ENCODE measurements at places on chromosomes 5 and 9.

DNA sequence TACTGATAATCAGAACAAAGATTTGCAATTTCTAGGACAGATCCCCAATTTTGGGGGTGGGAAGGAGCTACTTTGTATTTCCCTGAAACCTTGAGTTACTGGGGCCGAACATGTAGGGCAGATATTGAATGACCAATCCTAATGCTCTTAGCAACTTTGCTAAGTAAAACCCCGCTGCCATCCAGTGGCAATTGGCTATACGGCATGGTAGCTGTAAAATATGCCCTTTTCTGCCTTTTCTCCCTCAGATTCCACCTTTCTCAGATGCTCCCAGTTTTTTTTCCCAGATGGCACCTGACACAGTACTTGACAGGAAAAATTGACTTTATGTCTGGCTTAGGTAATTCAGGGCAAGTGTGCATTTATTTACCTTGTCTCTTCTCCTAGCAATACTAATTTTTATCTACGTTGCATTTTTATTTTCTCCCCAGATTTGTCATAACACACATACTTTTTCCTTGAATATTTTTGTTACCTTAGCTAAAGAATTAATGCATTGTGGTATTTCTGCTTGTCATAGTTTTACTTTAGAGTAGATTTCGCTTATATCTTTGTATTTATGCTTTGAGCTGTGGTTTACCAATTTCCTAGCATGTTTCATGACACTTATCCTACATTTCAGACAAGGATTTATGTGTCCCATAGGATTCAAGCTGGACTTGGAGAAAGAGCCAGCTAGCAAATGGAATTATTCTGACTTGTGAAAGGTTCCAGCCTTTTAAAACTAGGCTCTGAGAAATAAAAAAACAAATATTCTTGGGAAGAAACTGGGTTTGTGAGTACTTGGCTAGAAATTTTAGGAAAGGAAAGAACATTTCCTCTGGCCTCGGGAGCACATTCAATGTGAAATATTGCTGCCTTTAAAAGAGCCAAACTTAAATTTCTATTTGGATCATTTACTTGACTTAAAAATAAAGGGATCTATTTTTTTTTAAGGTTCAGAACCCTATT lies 37.4 kb downstream of the PIK3R1 start:
- peak; percentile 85 for DNase-seq

DNA sequence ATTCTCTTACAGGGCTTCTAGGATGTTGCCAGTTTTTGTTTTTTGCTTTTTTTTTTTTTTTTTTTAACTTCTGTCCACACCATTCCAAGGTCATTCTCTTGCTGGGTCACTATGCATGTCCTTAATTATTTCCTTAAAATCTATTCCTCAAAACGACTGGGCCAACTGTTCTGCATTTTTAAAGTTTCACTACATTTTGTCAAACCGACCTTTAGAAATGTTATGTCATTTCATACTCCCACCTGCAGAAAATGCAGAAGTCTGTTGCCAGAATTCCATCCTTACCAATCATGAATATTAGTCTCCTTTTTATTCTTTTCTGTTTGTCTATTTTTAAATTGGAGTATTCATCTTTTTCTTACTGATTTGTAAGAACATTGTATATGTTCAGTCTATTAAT lies 295.5 kb downstream of the ZSWIM6 start:
- no peak for DNase-seq

GRCh38 chr5:67921004-67921601 lies 294.5 kb upstream of the PIK3R1 start:
- peak; percentile 14 for DNase-seq

- DNase-seq = no peak
Measured at GRCh38 chr5:15601274-15601673, 101.3 kb downstream of the FBXL7 start.

DNA sequence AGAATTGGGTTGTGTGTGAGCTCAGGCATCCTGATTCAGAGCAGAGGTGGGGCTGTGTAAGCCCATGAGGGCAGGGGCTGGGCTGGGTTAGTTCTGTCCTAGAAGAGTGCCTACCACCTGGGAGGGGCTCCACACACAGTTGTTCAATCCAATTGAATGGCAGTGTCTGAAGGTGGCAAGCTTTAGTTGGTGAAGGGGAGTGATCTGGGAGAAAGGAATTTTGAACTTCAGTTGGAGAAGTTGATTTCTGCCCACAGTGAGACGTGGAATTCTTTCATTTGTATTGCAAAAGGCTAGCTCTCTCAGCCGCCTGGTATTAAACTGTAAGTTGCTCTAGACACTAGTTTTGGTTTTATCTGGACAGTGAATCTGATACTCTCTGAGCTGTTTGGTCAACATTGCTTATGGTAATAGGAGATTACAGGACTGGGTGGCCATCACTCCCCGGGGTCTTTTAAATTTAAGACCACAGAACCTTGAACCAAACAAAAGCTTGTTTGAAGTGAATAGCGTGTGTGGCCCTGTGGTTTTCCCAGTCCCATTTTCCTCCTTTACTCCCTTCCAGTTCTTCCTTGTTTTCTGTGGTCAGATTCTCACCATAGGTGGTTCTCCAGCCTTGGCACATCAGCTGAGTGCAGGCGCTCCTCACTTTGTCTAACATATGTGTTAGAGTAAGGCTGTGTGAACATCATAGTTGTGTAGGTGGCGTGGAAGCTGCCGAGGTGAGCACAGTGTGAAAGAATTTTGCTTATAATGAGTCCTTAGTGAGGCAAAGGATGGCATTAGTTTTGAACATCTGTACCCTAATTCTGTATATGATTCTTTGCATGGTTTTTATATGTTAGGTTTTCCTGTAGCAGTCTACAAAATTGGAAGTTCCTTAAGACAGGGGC lies 78.0 kb downstream of the ARHGAP26 start:
- no peak for DNase-seq

GRCh38 chr5:124056991-124057723 lies 545.2 kb downstream of the CSNK1G3 start:
- DNase-seq = no peak

DNA sequence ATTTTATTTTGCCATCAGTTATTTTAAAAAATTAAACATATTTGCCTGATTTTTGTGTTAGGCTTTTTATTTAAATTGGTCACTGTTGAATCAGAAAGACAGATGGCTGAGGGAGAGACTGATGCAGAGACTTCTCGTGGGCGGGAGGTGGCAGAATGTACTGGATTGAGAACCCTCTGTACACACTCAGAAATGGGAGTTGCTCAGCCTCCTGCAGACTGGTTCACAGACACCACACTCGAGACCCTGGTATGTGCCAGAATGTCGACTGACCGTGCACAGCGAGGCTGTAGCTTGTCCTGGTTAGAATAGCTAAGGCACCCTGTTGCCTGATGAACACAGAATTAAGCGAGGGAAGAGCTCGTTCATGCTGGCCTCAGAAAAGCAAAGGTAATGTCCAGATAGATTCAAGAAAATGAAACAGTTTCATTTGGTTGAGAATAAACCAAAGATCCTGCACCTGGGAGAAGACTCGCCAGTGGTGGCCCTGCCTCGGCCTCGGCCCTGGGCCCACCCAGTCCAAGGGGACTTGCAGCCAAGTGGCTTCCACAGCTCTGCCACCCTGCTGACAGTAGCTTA lies 71.3 kb upstream of the OTULINL start:
- no peak for DNase-seq

DNA sequence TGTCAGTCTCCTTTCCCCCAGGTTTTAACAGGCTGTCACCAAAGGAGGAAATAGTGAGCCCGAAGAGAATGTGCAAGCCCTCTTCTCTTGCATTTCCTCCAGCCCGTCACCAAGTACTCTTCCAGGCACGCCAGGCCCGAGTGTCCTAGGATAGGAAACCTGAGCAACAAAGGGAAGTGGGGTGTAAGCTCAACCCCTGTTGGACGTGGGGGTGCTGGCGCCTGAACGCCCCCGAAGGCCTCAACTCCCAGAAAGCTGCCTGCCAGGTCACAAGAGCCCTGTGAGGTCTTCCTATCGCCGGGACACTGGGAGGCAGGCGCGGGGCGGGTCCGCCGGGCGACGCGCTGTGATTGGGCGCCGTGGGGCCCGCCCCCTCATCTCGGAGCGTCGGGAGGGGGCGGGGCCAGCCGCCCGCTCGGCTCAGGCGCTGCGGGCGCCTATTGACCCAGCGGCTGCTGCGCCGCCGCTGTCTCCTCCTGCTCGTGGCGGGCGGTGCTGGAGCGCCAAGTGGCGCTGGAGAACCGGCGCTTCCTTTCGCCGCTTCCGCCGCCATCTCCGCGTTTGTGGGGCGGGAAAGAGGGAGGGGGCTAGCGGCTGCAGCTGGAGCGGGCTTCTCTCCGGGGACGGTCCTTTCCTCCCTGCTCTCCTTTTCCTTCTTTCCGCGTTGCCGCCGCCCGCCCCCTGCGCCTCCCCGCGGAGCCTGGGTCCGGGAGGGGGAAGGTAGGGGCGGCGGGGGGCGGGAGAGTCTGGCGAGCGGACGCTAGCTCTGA lies 572 bp upstream of the MAN2A1 start:
- DNase-seq = peak; percentile 90

- peak; percentile 69 for DNase-seq
Measured at GRCh38 chr9:75088646-75089372, 495 bp downstream of the OSTF1 start.

DNA sequence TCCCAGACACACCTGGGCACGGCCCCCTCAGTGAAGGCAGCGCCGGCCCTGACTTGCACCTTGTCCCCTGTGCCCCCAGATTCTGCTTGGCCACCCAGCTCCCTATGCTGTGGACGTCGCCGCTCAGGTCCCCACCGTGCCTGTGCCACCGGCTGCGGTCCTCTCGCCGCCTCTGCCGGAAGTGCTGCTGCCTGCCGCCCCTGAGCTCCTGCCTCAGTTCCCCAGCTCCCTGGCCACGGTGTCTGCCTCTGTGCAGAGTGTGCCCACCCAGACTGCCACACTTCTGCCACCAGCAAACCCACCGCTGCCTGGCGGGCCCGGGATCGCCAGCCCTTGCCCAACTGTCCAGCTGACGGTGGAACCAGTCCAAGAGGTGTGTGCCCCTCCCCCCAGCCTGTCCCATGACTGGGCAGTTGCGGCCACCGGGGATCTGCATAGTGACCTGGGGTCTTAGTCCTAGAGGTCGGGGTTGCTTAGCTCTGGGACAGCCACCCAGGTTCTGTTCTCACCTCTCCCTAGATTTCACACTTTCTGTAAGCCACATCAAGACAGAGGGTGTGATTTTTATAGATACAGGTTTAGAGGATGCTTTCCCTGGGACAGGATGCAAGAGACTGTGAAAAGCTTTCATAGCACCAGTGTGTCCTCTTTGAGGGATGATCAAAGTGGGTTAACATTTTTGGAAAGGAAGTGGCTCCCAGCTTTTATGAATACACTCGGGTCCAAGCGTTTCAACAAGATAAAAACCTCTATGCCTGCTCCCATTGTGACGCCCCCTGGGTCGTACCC lies 78.0 kb downstream of the WNK2 start:
- no peak for DNase-seq

- no peak for DNase-seq
Measured at GRCh38 chr9:68709291-68710110, 4.5 kb downstream of the PIP5K1B start.

GRCh38 chr5:112119969-112120368 lies 299.1 kb downstream of the EPB41L4A start:
- no peak for DNase-seq

DNA sequence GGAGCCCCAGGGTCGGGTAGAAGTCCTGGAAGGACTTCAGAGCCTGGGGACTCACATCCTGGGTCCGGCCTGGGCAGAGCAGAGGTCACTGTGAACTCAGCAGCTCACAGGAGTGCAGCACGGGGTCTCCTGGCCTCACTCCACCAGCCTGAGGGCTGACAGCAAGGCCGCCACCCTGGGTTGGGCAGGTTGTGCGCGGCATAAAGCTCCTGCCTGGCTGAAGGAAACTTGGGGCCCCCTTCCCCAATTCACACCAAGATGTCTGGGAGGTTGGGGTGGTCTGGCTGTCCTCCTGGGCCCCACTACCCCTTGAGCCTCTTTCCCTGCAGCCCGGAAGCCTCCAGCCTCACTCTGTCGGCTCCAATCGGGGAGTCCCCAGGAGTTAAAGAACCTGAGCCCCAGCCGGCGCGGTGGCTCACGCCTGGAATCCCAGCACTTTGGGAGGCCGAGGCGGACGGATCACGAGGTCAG lies 2.1 kb downstream of the LCN15 start:
- no peak for DNase-seq

- DNase-seq = peak; percentile 31
Measured at GRCh38 chr5:39106322-39106721, 32.1 kb upstream of the RICTOR start.

DNA sequence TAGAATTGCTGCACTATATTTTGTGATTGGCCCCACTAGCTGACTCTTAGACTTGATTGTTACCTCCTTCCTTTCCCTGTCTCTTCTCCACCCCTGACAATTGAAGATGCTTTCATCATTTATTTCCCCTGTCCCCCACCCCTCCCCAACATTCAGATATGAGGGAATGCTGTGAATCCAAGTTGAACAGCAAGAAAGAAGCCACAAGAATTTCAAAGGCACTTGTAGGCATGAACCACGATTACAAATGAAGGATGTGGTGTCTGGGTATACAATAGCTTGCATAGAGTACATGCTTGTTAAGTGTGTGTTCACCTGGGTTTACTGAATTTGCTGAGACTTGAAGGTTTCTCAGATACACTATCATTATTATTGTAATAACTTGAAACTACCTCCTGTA lies 78.3 kb upstream of the TRIO start:
- DNase-seq = no peak

DNA sequence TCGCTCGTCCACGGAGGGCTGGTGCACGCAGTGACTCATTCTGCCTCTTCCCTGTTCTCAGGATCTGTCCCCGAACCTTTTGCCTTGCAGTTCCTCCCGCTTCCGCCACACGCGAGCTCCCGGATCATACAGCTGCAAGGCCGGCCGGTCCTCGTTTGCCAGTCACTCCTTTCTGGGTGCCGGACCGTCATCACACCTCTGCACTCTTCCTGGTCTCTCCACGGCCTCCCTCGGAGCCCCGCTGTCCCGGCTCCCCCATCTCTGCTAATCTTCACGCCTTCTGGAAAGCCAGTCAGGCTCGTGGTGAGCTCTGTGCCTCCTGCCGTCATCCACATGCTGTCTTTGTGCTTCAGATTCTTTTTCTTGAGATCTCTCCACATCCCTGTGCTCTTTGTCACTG lies 91.8 kb downstream of the STX17 start:
- DNase-seq = no peak

DNA sequence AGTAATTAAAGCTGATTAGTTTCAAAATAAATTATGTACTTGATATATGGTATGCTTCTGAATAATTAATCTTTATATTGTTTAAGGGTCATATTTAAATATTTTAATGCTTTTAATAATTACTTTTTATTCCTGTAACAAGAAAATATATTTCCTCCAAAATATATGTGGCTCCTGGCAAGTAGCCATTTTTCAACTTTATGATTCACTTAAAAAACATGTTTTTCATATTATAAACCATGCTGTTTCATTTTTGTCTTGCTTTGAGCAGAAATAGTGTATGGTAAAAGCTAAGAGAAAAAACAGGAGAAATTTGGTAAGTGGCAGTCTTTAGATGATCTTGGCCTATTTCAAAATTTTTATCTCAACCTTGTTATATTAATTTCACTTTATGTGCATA lies 14.6 kb downstream of the SPATA9 start:
- DNase-seq = peak; percentile 55

- no peak for DNase-seq
Measured at GRCh38 chr5:36561601-36562000, 44.8 kb upstream of the SLC1A3 start.

DNA sequence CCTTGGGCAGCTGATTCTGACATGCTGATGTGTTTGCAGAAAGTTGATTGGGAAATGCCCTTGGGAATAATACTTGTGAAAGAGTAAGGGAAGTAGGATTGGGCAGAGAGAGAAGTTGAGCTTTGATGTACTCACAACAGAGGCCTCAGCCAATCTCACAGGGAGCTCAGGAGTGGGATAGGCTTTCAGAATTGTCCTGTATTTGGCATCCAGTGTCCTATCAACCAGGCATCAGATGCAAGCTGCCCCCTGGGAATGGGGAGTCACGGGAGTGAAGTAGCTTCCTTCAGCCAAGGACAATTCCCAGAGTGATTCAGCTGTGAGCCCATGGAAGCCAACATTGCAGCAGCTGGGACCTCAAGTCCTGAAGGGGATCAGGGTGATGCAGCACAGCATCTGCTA lies 39.6 kb downstream of the DMAC1 start:
- peak; percentile 23 for DNase-seq
